ENCODE measurements at places on chromosomes 5 and 9.
A peak's percentile ranks its signal among the peaks of the same experiment; 100 is the strongest.

GRCh38 chr5:60485361-60485760, 214.6 kb downstream of the DEPDC1B start:
- no peak for DNase-seq

GRCh38 chr9:124478354-124478753, 28.1 kb downstream of the ADGRD2 start:
- no peak for DNase-seq

DNA sequence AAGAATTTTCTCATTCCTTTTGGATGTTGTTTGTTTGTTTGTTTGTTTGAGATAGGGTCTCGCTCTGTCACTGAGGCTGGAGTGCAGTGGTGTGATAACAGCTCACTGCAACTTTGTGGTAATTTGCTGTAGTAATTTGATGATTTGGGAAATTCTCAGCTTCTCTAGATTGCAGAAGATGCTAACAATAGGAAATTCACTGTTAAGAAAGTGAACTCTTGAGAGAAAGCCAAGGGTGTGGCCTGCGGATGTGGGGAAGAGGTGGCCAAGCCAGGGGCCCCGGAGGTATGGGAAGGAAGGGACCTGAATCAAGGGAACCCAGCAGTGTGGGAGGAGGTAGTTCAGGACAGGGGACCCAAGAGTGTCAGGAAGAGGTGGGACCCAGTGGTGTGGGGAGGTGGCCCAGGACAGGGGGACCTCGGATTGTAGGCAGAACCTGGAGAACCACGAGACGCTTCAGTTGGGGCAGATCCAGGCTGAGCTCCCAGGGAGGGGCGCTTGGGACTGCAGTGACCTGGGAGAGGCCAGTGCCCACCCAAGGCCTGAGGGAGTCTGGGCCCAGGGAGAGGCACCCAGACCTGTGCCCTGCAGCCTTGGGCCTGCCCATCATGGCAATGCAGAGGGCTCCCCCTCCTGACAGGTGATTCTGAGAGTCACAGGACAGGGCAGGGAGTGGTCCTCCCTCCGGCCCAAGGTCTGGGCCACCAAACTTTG, 5.6 kb upstream of the LCN2 start:
- DNase-seq: no peak

GRCh38 chr5:115458003-115458409, 86.6 kb downstream of the FEM1C start:
- no peak for DNase-seq

- no peak for DNase-seq
Observed at GRCh38 chr9:127885508-127886281, 8.2 kb upstream of the AK1 start.

- DNase-seq: no peak
Observed at GRCh38 chr9:20526500-20527319, 95.6 kb downstream of the MLLT3 start.

DNA sequence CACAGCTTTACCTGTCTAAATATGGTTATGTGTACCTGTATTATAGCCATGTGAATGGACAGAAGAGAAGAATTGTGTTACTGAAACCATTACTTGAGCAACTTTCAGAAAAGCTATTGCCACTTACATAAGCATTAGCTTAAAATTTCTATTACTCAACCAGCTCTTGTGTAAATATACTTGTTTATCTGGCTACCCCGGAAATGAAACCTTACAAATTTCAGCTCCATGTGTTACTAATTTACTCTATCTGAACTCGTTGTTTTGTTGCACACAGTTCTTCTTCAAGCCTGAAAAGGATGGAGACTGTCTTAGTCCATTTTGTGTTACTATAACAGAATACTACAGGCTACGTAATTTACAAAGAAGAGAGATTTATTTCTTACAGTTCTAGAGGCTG, 22.5 kb upstream of the ADAMTSL1 start:
- no peak for DNase-seq

- DNase-seq: no peak
Observed at GRCh38 chr9:110298043-110298605, 39.5 kb downstream of the TXNDC8 start.

GRCh38 chr9:116096046-116096445, 57.5 kb upstream of the PAPPA start:
- DNase-seq: no peak

- peak; percentile 28 for DNase-seq
Observed at GRCh38 chr5:107977550-107978071, 306.9 kb upstream of the EFNA5 start.

DNA sequence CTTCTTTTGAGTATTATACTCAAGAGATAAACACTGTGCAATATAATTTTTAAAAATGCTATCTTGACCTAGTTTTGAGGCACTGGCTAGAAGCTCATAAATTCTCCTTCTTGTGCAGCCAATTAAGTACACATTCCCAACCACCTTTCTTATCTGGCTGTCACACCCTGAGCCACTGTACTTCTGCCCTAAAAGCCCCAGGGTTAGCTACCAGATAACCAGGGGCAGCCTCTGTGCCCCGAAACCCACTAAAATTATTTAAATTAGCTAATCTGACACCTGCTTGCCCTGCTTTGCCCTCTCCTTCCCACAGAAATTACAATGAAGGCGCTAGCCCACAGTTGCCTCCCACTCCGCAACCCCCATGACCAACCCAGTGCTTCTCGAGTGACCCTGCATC, 597.3 kb upstream of the TYRP1 start:
- peak; percentile 100 for DNase-seq

GRCh38 chr5:68548959-68549676, 333.6 kb downstream of the PIK3R1 start:
- DNase-seq: no peak

DNA sequence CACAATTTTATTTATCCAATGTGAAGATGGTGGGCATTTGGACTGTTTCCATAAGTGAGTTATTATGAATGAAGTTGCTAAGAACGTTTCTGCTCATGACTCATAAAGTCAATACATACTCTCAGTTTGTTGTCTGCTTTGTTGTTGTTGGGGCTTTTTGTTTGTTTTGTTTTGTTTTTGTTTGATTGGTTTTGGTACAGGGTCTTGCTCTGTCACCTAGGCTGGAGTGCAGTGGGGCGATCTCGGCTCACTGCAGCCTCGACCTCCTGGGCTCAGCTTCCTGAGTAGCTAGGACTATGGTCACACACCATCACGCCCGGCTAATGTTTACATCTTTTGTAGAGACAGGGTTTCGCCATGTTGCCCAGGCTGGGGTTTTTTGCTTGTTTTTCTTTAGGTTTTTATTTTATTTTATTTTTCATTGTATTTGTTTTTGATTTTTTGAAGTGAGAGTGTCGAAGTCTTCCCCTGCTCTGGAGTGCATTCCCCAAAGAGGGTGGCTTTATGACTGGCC, 18.0 kb downstream of the TRIM7 start:
- no peak for DNase-seq

DNA sequence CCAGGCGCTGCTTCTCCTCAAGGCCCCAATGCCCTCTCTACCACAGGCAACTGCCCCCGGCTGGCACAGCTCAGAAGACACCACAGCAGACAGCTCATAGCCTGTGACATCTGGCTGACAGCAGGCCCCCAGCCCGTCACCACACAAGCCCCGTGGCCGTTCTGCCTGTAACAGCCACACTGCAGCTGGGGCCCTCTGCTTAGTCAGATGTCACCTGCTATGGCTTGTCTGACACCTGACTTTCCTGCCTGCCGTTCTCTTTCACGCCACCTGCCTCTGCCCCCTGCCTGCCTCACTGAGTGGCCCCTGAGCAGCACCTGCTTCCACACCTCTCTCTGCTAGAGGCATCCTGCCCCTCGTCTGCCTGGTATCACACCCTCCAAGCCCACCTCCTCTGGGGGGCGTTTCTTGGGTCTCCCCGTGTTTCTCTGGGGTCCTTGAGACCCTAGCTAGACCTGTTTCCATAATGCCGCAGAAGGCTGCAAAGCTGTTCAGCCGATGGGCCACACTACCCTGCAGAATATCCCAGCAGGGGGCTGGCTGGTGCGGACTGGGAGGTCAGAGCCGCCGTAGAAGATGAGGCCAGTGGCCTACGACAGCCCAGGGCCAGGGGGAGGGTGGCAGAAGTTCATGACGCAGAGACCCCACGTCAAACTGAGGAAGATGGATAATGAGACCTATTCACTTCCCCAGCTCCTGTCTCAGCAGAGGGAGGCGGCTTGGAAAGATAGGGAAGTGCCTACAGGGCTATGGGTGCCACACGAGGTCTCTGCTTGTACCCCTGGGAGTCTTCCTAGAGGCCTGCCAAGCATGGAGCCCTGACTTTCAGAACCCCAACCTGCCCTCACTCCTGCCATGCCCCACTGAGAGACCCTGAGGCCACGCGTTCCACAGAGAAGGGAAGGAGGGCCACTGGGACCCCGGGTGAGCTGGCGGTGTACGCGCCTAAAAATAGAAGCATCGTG, 95.1 kb downstream of the ZNF354C start:
- DNase-seq: no peak

- peak; percentile 78 for DNase-seq
Observed at GRCh38 chr5:66810848-66811261, 214.7 kb downstream of the MAST4 start.

GRCh38 chr9:122846371-122846940, 18.1 kb upstream of the PDCL start:
- DNase-seq: no peak

DNA sequence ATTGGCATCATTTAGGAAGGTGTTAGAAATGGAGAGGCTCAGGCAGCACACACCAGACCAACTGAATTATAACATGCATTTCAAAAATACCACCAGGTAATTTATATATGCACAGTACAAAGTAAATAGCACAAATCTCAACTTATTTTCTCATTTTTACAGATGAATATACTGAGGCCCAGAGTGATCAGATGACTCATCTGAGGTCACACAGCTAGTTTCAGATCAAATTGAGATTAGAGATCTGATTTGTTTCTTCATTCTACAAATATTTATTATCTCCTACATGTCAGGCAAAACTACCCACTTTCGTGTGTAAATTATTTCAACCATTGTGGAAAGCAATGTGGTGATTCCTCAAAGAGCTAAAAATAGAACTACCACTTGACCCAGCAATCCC, 507.1 kb downstream of the TLE4 start:
- DNase-seq: no peak

GRCh38 chr5:142897328-142897727, 127.2 kb downstream of the ARHGAP26 start:
- no peak for DNase-seq

- DNase-seq: no peak
Observed at GRCh38 chr5:115297031-115297430, 577 bp upstream of the CCDC112 start.

DNA sequence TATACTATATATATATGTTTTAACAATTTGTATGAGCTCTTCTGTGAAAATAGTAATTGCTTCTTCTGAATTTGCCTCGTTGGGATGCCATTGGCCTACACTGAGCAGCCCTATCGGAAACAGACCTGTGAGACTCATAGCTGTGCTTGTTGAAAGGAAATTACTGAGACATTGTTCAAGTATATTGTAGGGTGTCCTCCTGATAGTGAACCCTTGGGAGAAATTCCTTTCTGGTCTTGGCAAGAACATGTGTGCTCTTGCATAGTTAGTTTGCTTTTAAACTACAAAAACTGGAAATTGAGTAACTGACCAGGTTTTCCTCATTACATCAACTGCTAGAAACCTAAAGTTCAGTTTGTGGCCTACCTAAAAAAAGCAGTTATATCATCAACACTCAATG, 160.9 kb downstream of the LURAP1L start:
- no peak for DNase-seq

DNA sequence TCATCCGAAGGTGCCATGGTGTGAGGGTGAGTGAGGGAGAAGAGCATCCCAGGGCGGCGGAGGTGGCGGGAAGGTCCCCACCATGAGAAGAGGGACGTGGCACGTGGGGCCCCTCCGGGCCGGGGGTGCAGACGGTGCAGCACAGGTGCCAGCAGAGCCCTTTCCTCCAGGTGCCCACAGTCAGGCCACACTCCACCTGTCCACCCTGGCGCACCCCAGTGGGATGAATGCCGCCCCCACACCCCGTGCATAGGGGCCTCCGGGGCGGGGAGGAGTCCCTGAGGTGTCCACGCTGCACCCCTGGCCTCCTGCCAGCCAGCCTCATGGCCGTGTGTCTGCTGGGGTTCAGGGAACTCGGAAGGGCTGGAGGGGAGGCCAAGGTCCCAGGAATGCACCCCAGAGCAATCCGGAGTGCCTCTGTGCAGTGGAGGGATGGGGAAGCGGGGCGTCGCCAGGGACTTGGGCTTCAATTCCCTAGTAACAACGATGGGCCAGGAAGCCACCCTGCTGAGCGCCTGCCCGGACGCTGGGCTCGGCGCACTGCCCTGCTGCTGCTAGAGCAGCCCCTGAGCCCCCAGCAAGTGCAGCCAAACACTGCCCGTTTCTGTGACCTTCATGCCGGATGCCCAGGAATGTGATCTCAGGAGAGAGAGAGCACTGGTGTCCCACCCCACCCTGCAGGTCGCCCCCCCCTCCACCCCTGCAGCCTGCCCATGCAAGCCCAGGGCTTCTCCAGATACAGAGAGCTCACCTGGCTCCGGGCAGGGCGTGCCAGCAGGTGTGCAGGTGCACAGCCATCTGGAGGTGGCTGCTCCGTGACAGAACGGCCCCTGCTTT, 8.8 kb upstream of the NACC2 start:
- no peak for DNase-seq

- DNase-seq: no peak
Observed at GRCh38 chr5:158039911-158040347, 181.0 kb upstream of the CLINT1 start.

GRCh38 chr9:130323051-130323745, 57.6 kb downstream of the HMCN2 start:
- no peak for DNase-seq

GRCh38 chr9:3576328-3576727, 50.5 kb upstream of the RFX3 start:
- DNase-seq: peak; percentile 100

GRCh38 chr5:141369994-141370848, at the start of gene PCDHGB3:
PCDHGB3 (plus strand) TSS chr5:141370242; CDS start chr5:141370395, 153 bp downstream.
- no peak for DNase-seq

GRCh38 chr5:95075111-95075510, 209.8 kb downstream of the MCTP1 start:
- peak; percentile 25 for DNase-seq

GRCh38 chr9:76414661-76415060, 20.4 kb upstream of the RFK start:
- no peak for DNase-seq

GRCh38 chr5:180636403-180637075, 12.9 kb downstream of the FLT4 start:
- no peak for DNase-seq

- DNase-seq: no peak
Observed at GRCh38 chr5:140003519-140003918, 39.6 kb downstream of the NRG2 start.

All from OCI-M1 (cell line).